ENCODE measurements at places on chromosomes 11 and 22.

DNA sequence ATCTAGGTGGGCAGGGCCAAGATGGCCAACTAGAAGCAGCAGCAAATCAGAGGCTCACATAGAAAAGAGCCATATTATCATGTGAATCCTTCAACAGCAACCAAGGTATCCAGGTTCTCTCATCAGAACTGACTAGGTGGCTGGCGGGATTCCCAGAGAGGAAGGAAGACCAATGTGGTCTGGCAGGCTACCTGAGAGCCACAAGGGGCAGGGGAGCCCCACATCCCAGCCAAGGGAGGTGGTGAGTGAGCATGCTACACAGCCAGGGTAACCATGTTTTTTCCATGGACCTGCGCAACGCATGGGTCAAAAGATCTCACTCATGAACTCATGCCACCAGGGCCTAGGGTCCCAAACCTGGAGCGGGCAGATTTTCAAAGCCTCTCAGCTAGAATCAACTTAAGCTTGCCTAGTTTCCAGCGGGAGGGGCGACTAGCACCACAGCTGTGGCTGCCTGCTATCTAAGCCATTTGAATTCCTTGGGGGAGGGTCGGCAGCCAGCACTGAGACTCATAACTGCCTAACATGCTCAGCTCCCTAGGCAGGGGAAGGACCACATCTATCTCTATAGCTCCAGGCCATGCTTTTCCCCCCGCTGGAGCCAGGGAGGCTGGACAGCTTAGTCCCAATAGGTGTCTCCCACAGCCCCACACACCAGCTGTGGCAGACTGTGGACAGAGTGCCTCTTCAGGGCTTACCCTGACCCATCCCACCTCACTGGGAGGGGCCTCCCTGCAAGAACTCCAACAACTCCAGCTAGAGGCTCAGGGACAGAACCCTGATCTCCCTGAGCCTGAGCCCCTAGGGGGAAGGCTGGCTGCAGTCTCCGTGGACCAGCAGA, 28.7 kb upstream of the CASP12 start:
- DNase-seq, result no peak

- DNase-seq, result no peak
Measured at GRCh38 chr11:59008947-59009346, 69.7 kb downstream of the GLYATL1 start.

DNA sequence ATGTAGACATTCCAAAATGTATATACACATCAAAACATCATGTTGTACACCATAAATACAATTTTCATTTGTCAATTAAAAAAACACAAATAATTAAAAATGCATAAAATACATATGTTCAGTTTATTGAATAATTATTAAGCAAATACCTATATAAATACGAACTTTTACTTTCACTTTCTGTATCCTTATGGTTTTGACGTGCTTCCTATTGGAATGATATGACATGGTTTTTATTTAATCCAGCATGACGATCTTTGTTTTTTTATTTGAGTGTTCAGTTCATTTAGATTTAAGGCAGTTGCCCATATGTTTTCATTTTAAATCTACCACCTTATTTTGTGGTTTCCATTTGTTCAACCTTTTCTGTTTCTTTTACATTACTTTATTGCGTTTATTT, 198.3 kb upstream of the PLET1 start:
- DNase-seq, result no peak

GRCh38 chr11:129505266-129505665, 129.6 kb downstream of the BARX2 start:
- no peak for DNase-seq

DNA sequence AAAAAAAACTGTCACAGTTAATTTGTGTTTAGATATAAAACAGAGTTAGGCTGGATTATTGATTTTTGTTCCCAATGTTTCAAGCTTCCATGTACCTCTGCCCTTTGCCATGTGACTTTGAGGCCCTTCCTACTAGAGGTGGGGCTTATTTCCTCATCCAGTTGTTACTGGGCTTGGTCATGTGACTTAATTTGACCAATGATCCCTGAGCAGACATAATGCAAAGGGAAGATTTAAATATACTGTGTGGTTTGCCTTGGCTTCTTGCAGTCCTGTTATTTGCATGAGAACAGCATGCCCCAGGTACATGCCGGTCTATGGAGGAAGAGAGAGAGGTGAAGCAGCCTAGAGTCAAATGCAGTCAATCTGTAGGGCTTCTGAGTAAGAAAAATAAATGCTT, 347.0 kb downstream of the MIAT start:
- DNase-seq, result no peak

GRCh38 chr11:114243461-114244372, 52.5 kb upstream of the NNMT start:
- no peak for DNase-seq

- DNase-seq, result no peak
Measured at GRCh38 chr11:122721964-122722266, 66.4 kb downstream of the UBASH3B start.

GRCh38 chr11:86183694-86184093, 60.9 kb upstream of the EED start:
- DNase-seq, result peak; percentile 34

DNA sequence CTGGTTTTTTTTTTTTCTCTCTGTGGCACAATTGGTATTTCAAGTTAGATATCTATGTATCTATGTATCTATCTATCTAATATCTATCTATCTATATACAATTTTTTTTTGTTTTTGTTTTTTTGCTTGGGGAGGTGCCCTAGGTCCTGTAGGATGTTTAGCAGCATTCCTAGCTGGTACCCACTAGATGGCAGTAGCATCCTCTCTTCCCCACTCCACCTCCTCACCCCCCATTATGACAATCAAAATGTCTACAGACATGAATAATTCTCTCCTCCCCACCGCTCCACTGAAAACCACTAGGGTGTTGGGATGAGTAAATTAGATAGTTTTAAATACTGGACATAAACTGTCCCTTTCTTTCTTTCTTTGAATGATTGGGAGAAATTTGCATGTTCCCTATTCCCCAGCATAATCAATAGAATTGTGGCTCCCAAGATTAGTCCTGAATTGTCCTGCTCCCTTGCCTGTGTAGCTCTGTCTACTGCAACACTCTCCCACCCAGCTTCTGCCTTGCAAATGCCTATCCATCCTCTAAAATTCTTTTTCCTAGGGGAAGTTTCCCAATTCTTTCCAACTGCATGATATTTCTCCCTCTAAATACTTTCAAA, 1152.4 kb downstream of the LRRC4C start:
- DNase-seq, result no peak

- no peak for DNase-seq
Measured at GRCh38 chr11:26332572-26332915, 614 bp downstream of the ANO3 start.

- no peak for DNase-seq
Measured at GRCh38 chr11:117997823-117998579, 11.8 kb downstream of the IL10RA start.

GRCh38 chr11:21969841-21970240, 223.0 kb upstream of the ANO5 start:
- no peak for DNase-seq

DNA sequence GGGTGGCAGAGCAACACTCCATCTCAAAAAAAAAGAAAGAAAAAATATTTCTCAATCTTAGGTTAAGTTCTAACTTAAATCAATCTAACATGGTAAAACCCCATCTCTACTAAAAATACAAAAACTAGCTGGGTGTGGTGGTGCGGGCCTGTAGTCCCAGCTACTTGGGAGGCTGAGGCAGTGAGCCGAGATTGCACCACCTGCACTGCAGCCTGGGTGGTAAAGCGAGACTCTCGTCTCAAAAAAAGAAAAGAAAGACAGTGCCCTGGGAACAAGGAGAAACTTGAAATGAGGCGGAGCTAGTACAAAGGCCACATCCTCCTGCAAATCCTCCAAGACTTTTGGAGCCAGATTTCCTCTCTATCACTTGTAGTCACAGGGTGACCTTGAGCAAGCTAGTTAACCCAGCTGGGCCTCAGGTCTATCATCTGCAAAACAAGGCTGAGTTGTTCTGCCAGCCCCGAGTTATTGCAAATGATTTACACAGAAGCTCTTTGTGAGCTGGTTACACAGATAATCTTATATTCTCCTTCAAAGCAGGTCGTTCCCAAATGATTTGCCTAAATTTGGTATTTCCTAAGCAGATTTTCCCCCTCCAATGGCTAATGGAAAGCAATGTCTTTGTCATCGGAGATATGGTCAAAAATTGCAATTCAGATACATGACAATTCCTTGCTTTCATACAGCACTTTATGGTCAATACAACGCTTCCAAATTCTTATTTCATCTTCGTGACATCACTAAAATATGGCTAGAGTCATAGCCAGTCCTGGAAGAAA, 1.9 kb downstream of the ANKRD54 start:
- DNase-seq, result no peak

GRCh38 chr11:113271551-113272245, 42.7 kb upstream of the TTC12 start:
- DNase-seq, result no peak

- no peak for DNase-seq
Measured at GRCh38 chr11:45930031-45930794, 7.8 kb downstream of the LARGE2 start.

DNA sequence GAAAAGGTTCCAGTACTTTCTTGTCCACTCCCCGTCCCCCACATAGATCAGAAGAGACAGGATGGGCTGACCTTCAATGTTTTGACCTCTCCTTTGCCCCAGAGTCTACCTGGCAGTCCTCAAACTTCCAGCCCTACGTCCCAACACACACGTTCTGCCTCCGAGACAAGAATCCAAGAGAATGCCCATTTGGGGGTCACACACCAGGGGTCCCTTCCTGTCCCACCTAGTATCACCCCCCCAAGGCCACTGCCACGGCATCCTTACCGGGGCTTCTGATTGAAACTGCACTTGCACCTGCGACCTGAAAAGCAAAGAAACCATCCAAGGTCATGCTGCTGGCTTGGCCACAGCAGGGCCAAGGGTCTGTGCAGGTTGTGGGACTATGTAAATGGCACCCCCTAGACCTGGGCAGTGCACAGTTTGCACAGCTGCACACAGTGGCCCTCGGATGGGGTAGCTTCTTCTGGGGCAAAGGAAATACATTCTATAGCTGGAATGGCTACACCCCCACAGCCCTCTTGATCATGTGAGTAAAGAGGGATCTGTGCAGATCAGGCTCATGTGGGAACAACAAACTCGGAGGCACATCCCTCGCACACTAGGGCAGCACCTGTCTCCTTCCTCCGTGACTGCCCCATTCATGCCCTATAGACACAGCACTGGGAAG, 16.5 kb upstream of the FXYD2 start:
- DNase-seq, result no peak

- no peak for DNase-seq
Measured at GRCh38 chr11:21646351-21646750, 546.5 kb upstream of the ANO5 start.

GRCh38 chr11:33366918-33367317, 109.7 kb downstream of the HIPK3 start:
- no peak for DNase-seq

GRCh38 chr11:119757378-119757777, 28.4 kb upstream of the NECTIN1 start:
- DNase-seq, result no peak

DNA sequence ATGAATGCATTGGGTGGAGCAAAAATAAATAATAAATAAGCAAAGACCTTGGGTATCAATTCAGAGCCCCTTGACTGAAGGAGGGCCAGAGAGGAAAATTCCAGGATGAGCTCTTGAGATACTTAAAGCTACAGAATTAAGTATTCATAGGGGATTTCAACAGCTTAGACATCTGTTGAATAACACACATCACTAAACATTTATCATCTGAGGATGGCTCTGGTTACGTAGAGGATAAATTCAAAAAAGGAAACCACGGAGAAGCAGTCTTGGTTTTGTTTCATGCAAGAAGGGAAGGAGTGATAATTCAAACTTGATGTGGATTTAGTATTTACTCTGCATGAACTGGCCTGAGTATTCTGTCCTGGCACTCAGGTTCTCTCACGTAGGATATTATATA, 29.8 kb downstream of the ARHGAP42 start:
- no peak for DNase-seq

DNA sequence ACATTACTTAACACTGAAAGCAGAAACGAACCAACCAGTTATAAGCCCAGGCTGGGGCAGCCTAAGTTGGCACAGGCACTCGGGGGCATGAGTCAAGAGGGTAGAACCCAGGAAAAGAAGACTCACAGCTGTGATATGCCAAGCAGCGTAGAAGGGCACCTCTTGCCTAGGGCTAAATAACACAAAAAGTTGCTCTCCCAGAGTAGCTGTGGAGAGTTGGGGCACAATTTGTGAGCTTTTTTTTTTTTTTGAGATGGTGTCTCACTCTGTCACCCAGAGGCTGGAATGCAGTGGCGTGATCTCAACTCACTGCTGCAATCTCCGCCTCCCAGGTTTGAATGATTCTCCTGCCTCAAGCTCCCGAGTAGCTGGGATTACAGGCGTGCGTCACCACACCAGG, 8.8 kb downstream of the CLMP start:
- DNase-seq, result no peak

- DNase-seq, result no peak
Measured at GRCh38 chr11:46505741-46506482, 87.9 kb downstream of the AMBRA1 start.

DNA sequence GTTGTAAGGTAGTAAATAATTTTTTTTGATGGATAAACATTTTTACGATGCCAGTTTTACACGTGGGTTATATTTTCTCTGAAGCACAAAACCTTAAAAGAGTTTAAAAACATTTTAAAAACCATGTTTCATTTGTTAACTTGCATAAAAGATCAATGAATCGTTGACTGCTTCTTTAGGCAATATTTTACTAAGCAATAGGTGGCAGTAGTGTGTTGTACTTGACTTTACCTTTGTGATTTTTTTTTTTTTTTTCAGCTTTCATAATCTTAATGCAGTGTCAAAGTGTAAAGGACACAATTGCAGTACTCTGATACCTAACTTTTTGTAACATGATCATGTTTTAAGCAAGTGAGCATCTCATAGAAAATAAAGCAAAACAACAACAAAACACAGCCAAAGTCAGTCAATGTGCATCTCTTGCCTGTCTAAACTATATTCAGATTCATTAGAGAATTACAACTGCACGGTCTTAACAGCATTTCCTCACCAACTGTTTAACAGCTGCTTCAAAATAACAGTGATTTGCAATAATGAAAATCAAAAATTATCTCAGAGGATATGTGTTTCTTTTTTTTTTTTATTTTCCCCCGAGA, 27.7 kb downstream of the DNAJC24 start:
- DNase-seq, result no peak

DNA sequence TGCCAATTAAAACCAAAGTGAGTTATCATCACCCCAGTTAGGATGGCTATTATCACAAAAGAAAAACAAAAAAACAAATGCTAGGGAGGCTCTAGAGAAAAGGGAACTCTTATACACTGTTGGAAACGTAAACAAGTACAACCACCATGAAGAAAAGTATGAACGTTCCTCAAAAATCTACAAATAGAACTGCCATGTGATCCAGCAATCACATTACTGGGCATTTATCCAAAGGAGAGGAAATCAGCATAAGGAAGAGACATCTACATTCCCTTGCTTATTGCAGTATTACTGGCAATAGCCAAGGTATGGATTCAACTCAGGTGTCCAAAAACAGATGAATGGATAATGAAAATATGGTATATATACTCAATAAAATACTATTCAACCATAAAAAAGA, 1145.1 kb downstream of the LRRC4C start:
- no peak for DNase-seq
